ENCODE measurements at places on chromosomes 3 and 15.
A peak's percentile ranks its signal among the peaks of the same experiment; 100 is the strongest.

GRCh38 chr3:28667646-28668621 is 319.3 kb upstream of the AZI2 start:
- peak; percentile 85 for DNase-seq

GRCh38 chr3:127970966-127971592 is 56.0 kb downstream of the KBTBD12 start:
- DNase-seq = peak; percentile 76

DNA sequence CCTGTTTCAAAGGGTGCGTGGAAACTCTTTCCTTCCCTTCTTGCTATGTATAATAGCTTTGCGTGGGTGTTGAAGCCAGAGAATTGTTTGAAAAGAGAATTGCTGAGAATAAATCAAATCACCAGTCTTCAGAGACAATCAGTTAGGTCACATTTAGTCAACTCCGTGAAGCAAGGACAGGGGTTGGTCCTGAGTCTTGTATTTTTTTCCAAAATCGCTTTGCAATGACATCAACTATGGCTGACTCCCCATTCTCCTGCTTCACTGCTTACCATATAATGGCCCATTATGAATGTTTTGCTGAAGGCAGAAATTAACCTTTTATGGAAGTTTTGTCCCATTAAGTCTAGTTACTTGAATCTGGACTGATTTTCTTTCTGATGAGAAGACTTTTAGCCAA is 852.8 kb downstream of the AGBL1 start:
- no peak for DNase-seq

DNA sequence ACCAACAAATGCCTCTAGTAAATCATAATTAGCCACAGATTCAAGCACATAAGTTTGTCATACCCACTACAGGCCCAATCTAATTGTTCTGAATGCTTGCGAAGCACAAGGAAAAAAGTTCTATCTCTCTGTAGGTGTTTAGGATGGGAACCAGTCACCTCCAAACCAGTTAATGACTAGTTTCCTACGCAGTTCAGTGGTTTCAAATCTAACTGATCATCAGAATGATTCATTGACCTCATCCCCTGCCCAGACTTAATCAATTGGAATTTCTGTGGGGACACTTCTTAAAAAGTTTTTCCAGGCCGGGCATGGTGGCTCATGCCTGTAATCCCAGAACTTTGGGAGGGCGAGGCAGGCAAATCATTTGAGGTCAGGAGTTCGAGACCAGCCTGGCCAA is 24.3 kb upstream of the MASP1 start:
- DNase-seq = no peak

DNA sequence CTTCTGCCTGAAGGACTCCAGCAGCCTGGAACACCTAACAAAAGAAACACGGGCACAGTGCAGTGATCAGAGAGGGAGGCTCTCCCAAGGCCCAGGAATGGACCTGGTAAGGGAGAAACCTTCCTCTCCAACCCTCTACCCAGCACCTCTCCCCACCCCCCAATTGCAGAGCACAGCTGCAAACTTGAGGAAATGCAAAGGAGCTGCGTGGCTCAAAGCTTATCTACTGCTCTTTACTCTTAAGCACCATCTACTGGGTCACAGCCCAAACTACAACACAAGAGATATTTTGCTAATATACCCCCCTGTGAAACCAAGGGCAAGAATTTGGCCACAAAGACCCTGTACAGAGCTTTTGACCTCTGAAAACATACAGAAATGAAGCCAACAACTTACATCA is 328.3 kb downstream of the OXSM start:
- DNase-seq = no peak

DNA sequence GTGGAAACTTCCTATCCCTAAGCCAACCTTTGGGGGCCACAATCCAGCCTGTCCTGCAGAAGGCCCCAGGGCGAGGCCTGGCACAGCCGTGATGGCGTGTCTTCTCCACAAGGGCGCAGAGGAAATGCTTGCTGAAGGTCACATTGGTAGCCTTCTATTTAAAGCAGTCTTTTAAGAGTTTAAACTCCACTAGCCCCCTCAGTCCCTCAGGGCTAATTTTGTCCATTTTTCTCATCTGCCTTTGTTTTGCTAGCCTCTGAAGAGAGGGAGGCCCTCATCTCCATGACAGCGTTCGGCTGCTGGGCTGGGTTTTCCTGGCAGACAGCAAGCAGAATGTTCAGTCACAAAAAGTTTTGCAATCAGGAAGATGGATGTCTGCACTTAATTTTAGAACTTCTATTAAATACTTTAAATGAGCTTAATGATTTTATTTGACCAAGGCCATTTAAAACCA is 40.8 kb downstream of the RARB start:
- peak; percentile 64 for DNase-seq

GRCh38 chr3:149077628-149078027 is 8.7 kb downstream of the HLTF start:
- DNase-seq = no peak

DNA sequence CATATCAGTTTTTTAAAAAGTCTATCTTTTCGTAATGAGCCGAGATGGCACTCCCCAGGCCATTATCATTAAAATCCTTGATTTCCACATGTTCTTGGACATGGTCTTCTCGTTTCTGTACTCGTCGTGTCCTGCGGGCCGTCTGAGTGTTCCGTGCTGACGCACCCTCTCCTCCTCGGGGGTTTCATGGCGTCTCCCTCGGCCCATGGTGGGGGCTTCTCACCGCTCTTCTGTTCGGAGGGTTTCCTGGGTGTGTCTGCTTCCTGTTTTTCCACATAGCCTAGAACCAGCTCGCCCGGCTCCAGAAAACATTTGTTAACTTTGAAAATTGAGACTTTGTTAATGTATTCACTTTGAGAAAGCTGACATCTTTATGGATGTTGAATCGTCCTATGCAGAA is 92.7 kb downstream of the VGLL4 start:
- no peak for DNase-seq

GRCh38 chr3:101077361-101078011 is 84.3 kb upstream of the ABI3BP start:
- DNase-seq = no peak

- DNase-seq = peak; percentile 30
Observed at GRCh38 chr3:65642883-65643282, 395.8 kb downstream of the MAGI1 start.

DNA sequence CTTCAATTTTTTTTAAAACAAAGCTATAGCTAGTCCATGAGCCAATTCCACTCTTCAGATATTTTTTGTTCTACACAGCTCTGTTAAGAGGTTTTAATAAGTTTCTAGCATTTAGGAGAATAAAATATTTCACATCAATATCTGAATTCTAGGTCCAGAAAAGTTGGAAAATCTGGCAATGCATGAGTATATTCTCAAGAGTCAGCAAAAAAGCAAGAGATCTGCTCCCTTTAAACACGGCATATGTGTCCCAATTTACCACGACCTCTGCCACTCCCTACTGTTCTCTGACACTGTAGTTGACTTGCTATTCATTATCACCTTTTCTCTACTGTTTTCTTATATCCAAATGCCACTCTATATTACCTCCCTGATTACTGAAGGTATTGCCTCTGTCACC is 145.1 kb upstream of the TGFBR2 start:
- DNase-seq = no peak

DNA sequence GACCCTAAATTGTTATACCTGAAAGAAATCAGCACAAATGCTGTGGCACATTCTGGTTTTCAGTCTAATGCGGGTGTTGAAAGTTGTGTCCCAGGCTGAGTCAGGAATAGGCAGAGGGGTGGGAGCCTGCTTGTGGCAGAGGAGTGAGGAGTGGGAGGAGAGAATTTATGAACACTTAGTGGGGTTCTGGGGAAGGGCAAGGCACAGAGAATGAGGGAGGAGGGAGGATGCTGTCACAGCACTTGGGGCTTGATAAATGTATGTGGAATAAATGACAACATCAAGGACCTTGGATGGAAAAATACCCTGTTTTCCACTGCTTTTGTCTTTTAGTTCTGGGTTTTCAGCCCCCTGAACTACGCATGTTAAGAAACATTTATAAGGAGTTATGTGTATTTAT is 49.3 kb downstream of the ZNF621 start:
- no peak for DNase-seq

DNA sequence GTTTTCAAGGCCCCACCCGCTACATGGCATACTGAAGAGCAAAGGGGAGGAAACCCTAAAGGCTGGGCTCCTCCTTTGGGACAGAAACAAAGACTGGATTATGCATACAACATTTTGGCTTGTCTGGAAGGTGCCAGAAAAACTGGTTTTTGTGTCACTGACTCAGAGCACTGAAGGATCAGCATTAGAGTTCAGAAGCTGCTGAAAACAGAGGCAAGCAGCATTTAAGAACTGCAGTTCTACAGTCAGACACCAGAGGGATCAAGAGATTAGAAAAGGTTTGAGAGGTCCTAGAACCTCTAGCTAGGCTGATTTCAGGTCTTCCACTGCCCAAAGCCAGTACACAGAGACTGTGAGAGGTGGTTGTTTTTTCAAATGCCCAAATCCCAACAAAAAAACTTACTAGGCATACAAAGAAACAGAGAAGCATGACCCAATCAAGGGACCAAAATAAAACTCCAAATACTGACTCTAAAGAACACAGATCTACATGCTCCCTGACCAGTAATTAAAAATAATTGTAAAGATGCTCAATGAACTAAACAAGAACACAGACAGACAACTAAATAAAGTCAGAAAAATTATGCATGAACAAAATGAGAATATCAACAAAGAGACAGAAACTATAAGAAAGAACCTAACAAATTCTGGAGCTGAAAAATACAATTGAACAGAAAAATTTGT is 91.2 kb downstream of the SENP2 start:
- peak; percentile 83 for DNase-seq

DNA sequence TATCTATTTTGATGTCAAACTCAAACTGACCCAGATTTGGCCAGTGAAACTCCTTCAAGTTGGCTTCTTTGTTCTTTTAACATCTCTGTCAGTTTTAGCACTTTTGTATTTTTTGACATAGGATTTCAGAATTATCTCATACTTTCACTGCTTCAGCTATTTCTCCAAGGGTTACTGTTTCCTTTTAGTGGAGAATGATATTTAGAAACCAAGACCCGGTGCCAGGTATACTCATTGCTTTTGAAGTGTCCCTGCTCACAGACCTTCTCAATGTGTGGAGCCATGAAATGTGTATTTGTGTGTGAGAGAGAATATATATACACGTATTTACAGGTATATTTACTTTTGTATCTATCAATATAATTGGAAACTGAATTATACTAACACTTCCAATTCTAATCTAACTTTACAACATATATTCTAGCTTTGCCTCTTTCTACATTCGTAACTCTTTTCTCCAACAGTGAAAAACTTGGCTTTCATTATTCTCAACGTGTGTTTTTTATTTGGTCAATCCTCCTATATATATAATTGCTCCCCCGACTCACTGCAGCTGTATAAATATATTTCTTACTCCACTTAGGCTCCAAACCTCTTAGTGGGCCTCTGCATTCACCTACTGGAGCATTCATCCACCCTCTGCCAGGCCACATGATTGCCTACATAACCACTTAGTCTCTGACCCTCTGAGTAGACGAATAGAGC is 54.0 kb downstream of the OTOL1 start:
- DNase-seq = peak; percentile 40

DNA sequence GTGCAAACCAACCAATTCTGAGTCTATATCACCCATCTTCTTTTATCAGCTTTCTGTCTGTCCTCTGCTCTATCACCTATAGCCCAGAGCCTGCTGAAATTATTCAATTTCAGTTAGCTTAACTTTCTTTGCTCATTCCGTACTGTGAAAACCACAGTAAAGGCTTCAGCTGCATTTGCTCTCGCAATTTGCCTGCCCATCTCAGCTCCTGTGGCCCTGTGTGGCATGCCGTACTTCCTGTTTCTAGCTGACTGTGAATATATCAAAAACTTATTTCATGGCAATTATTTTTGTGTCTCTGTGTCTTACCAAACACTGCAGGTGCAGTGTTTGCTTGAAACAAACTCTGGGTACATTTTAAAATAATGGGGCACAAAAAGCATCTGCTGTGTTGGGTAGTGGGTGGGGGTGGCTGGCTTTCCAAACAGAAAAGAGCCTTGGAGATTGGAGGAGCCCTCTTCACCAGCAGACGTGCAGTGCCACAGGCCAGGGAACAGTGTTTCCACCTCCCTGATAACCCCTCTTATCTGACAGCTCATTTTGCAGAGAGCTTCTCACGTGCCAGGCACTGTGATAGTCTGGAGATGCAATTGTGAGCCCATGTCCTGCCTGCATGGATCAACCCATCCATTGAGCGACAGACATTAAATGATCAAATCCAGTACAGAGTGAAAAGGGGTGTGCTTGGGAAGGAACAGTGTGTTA is 45.2 kb downstream of the GASK1A start:
- DNase-seq = no peak

- peak; percentile 74 for DNase-seq
Observed at GRCh38 chr3:194395778-194396538, 3.1 kb downstream of the GP5 start.

GRCh38 chr3:96779810-96780209 is 34.6 kb upstream of the EPHA6 start:
- no peak for DNase-seq

DNA sequence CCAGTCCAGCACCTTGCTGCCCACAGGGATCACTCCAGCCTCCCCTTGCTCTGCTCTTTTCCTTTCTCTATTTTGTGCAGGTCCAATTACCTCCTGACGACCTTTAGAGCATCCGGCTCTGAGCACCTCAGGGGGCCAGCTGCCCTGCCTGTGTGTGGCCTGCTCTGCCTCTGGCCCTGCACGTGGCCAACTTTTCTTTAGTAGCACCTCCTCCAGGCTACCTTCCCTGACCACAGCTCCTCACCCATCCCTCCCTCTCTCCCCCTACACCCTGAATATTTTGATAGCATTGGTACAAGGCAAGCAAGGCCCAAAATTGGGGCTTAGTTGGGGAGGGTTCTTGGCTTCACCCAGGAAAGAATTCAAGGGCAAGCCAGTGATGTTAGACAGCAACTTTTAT is 66.9 kb upstream of the PRR20G start:
- DNase-seq = no peak

- peak; percentile 10 for DNase-seq
Observed at GRCh38 chr3:157502916-157503595, at the start of gene VEPH1. VEPH1 (minus strand) TSS chr3:157503416; CDS start chr3:157495349, 8,067 bp downstream.

DNA sequence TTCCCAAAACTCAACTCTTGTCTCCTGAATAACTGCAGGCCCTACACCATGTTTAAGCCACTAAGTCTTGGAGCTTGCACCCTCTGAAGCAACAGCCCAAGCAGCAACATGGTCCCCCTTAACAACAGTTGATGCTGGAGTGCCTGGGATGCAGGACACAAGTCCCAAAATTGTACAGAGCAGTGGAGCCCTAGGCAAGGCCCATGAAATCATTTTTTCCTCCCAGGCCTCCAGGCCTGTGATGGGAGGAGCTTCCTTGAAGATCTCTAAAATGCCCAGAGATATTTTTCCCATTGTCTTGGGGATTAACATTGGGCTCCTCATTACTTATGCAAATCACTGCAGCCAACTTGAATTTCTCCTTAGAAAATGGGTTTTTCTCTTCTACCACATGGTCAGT is 311.9 kb upstream of the EPHA3 start:
- no peak for DNase-seq
